ENCODE measurements at places on chromosomes 3 and 15. TPM values are rescaled to one million over a fixed set of nuclear protein-coding genes. Genes with fewer than 3 reads are reported as not detected.

GRCh38 chr15:98694161-98694560, 45.8 kb downstream of the IGF1R start:
- H3K27me3 ChIP-seq, result no peaks in the 10 kb centered on the region
- no peak overlapping the region for H3K4me3 ChIP-seq
- H3K36me3 ChIP-seq, result no peaks in the 10 kb centered on the region
- H3K27ac ChIP-seq, result no peak overlapping the region
- DNase-seq, result no peak

GRCh38 chr15:74808078-74808839, 4.4 kb upstream of the LMAN1L start:
- H3K4me1 ChIP-seq, result no peaks in the 10 kb centered on the region
- peaks cover 4% of the 10 kb centered on the region for H3K36me3 ChIP-seq
- no peak overlapping the region for H3K27ac ChIP-seq
- DNase-seq, result no peak

DNA sequence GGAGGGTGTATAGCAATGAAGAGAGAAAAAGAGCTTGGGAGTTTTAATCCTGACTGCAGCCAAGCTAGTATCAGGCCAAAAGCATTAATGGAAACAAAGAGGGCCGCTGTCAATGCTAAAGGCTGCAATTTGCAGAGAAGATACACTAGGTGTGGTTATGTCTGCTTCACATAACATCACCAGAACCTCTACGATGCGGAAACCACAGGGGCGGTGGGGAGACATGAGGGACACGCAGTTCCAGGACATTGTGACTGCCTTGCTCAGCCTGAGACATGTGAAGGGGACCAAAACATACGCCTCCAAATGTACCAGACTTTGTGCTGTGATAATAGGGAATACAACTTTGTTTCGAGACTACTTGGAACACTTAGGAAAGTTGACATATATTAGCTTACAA, 88.4 kb downstream of the APBA2 start:
- no peaks in the 10 kb centered on the region for H3K36me3 ChIP-seq
- H3K4me3 ChIP-seq, result no peak overlapping the region
- no peak overlapping the region for H3K27ac ChIP-seq
- H3K4me1 ChIP-seq, result no peaks in the 10 kb centered on the region
- H3K27me3 ChIP-seq, result no peaks in the 10 kb centered on the region

DNA sequence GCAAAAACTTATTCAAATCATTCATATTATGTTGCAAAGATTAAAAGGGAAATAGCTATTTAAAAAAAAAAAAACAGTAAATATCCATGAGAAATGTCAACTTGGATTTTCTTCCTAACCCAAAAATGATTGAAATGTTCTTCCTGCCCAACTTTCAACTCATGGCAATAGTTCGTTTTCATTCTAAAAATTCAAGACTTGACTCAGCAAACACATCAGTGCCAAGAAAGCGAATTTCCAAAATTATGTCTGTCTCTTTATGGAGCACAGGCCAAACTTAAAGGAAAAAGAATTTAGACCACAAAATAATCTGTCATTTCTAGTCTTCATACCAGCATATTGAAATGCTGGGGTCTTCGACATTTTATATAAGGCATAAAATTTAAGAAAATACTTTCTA, 63.7 kb downstream of the MAGI1 start:
- DNase-seq, result no peak
- H3K4me3 ChIP-seq, result no peak overlapping the region
- H3K36me3 ChIP-seq, result no peaks in the 10 kb centered on the region
- peaks cover 26% of the 10 kb centered on the region for H3K4me1 ChIP-seq
- H3K27ac ChIP-seq, result no peak overlapping the region

- H3K27me3 ChIP-seq, result no peaks in the 10 kb centered on the region
- H3K4me3 ChIP-seq, result no peak overlapping the region
- H3K36me3 ChIP-seq, result no peaks in the 10 kb centered on the region
- no peaks in the 10 kb centered on the region for H3K4me1 ChIP-seq
Observed at GRCh38 chr3:217948-218347, 21.4 kb downstream of the CHL1 start.

GRCh38 chr3:57682284-57682683, 10.6 kb downstream of the DENND6A start:
- H3K36me3 ChIP-seq, result peaks cover 15% of the 10 kb centered on the region
- no peak for DNase-seq
- no peak overlapping the region for H3K27ac ChIP-seq
- no peak overlapping the region for H3K4me3 ChIP-seq
- no peaks in the 10 kb centered on the region for H3K27me3 ChIP-seq

DNA sequence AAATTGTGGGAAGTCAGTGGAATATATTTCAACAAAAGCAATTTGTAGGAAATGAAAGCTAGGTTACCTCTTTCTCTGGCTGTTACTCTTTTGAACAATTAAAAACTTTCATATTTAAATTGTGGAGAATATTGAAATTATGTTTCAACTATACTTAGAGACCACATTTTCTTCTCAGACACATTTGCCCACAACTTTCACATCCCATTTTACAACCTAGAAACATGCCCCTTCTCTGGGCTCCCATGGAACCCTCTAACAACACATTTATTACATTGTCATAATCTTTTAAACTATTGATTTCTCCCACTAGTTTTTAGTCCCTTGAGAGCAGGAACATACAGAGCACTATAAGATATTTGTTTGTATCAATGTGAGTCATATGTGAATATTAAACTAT, 211.7 kb upstream of the TTC14 start:
- H3K36me3 ChIP-seq, result no peaks in the 10 kb centered on the region
- H3K27me3 ChIP-seq, result no peaks in the 10 kb centered on the region
- H3K4me3 ChIP-seq, result no peak overlapping the region
- no peak overlapping the region for H3K27ac ChIP-seq
- H3K4me1 ChIP-seq, result no peaks in the 10 kb centered on the region

GRCh38 chr15:80970018-80970657, 19.5 kb downstream of the MESD start:
- no peak overlapping the region for H3K4me3 ChIP-seq
- peaks cover 2% of the 10 kb centered on the region for H3K36me3 ChIP-seq
- peak; percentile 64 for DNase-seq
- H3K27ac ChIP-seq, result no peak overlapping the region
- no peaks in the 10 kb centered on the region for H3K4me1 ChIP-seq
- H3K27me3 ChIP-seq, result no peaks in the 10 kb centered on the region

Gene ATP13A5
- not detected for total RNA-seq

DNA sequence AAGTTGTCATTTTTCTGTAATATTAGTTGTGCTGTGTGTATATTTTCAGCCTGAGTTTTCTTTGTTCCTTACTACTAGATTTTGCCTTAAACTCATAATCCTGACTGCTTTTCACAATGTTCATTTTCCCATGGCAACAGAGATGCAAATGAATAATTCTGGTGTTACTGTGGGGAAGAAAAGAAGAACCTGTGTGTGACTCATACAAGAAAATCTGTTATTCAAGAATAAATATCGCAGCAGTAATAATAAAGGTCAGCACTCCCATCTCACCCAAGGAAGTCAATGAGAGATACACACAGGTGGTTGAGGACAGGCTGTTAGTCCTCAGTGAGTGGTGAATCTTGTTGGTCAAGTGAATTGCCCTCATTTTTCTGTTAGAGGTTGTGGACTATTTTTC, 656.6 kb upstream of the NAALADL2 start:
- no peaks in the 10 kb centered on the region for H3K4me1 ChIP-seq
- H3K27me3 ChIP-seq, result no peaks in the 10 kb centered on the region
- no peak for DNase-seq
- no peak overlapping the region for H3K27ac ChIP-seq
- no peaks in the 10 kb centered on the region for H3K36me3 ChIP-seq

DNA sequence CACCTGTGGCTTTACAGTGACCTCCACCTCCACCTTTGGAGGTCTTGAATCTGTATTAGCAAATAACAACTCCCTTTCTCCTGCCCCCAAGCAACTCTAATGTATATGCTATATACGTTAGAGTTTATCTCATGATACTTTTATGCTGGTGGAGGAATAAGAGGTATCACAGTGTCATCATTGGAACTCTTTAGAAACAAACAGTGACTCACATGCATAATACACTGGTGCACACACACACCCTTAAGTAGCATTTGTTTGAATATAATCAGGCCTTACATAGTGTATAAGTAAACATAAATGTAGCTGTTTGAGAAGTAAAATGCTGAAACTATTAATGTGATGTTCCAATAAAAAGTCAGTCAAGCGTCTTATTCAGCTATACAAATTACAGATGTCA, 280.2 kb upstream of the C2CD4B start:
- no peaks in the 10 kb centered on the region for H3K36me3 ChIP-seq
- H3K27me3 ChIP-seq, result no peaks in the 10 kb centered on the region
- H3K4me3 ChIP-seq, result no peak overlapping the region
- DNase-seq, result no peak
- H3K4me1 ChIP-seq, result peaks cover 4% of the 10 kb centered on the region
- no peak overlapping the region for H3K27ac ChIP-seq

Gene FAM81A
- not detected for total RNA-seq

Gene CCR9
- total RNA-seq, result not detected

GRCh38 chr3:98897701-98898100, 3.8 kb downstream of the DCBLD2 start:
- H3K4me1 ChIP-seq, result no peaks in the 10 kb centered on the region
- H3K36me3 ChIP-seq, result no peaks in the 10 kb centered on the region
- H3K27me3 ChIP-seq, result no peaks in the 10 kb centered on the region
- no peak overlapping the region for H3K4me3 ChIP-seq

GRCh38 chr3:135014566-135014965, 219.5 kb downstream of the EPHB1 start:
- DNase-seq, result no peak
- no peaks in the 10 kb centered on the region for H3K27me3 ChIP-seq
- H3K4me1 ChIP-seq, result no peaks in the 10 kb centered on the region
- H3K4me3 ChIP-seq, result no peak overlapping the region
- H3K27ac ChIP-seq, result no peak overlapping the region

DNA sequence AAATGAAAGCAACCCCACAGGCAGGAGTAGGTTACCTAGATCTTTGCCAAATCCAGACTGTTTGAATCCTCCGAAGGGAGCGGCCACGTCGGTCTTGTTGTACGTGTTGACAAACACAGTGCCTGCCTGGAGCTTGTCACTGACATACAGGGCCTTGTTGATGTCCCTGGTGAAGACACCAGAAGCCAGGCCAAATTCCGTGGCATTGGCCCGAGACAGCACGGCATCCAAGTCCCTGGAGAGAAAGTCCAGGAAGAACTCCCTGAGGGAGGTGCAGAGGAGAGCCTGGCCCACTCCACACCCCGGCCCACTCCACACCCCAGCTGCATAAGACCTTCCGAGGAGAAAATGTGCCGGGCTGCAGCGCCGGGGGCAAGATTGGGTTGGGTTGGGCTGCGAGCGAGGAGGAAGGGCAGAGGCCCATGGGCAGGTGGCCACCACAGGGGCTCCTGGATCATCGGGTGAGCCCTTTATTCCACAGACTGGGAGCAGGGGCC, 21.8 kb upstream of the SLC41A3 start:
- H3K27ac ChIP-seq, result no peak overlapping the region
- H3K27me3 ChIP-seq, result no peaks in the 10 kb centered on the region
- peak; percentile 49 for DNase-seq
- peaks cover 18% of the 10 kb centered on the region for H3K4me1 ChIP-seq
- no peak overlapping the region for H3K4me3 ChIP-seq

- H3K36me3 ChIP-seq, result no peaks in the 10 kb centered on the region
- no peak overlapping the region for H3K4me3 ChIP-seq
- peak overlapping the region; percentile 72 for H3K27ac ChIP-seq
Observed at GRCh38 chr15:62896969-62897486, 145.5 kb upstream of the TPM1 start.
